ENCODE measurements at places on chromosomes 7 and 10. TPM values are rescaled to one million over a fixed set of nuclear protein-coding genes. Genes with fewer than 3 reads are reported as not detected.

Gene PNLIPRP1
- not detected for total RNA-seq

Gene EFCAB10
- total RNA-seq: 0.53 TPM

Gene ZNF25
- total RNA-seq: 2.9 TPM

GRCh38 chr10:14889318-14889717 is 10.7 kb downstream of the SUV39H2 start:
- H3K4me3 ChIP-seq: no peak overlapping the region
- H3K27ac ChIP-seq: no peak overlapping the region
- no peak for DNase-seq
- no peaks in the 10 kb centered on the region for H3K27me3 ChIP-seq
- H3K4me1 ChIP-seq: peaks cover 7% of the 10 kb centered on the region
- H3K36me3 ChIP-seq: peaks cover 3% of the 10 kb centered on the region

DNA sequence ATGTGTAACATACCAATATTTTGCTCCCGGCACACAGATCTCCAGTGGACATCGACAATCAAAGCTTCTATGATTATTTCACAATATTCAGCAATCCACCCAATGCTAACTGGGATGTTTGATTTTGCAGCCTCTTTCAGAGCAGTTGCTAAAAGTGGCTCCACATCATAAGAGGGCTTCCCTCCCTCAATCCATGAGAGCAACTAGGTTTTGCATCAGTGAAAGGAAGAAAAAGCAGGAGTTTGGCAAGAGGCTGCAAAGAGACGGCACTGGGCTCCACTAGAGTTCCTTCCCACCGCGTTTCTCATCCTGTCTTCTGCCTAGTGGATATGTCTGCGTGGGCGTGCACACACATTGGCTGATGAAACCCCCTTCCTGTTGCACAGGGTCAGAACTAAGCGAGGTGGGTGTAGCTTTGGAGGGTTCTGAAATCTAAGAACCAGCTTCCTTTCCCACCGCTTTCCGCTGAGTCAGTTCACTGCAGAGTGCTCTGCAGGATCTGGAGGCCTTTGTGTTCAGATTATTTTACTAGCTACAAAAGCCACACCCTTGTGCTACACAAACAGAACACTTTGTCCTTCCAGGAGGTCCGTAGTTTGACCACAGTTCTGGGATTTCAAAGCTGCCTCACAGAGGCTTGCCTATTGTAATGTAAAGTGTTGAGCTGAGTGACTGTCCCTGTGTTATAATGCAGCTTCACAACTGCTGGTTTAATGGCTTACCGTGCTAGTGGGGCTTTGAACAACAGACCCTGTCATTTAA is 28.1 kb downstream of the ARL4A start:
- peak overlapping the region; percentile 95 for H3K27ac ChIP-seq
- DNase-seq: no peak
- H3K36me3 ChIP-seq: no peaks in the 10 kb centered on the region

GRCh38 chr7:105173586-105173985 is 159.6 kb downstream of the KMT2E start:
- no peaks in the 10 kb centered on the region for H3K27me3 ChIP-seq
- peaks cover 2% of the 10 kb centered on the region for H3K4me1 ChIP-seq
- no peak overlapping the region for H3K27ac ChIP-seq
- DNase-seq: no peak
- H3K4me3 ChIP-seq: no peak overlapping the region

DNA sequence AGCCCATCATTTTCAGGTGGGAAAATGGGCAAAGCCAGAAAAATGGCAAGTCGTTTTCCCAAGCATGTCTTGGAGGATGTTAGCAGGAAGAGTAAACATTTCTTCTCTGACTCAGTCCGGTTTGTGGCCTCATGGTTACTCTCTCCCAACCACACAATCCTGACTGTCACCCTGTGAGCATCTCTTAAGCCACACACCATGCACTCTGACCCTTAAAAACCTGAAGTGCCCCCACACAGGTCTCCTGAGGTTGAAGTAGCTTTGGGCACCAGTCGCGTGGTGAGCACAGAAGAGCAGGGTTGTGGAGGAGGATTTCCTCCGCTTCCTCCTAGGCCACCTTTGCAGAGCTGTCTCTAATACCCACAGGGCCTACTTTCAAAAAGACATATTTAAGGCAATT is 387.3 kb upstream of the NPVF start:
- H3K27ac ChIP-seq: no peak overlapping the region
- no peak for DNase-seq
- peaks cover 2% of the 10 kb centered on the region for H3K36me3 ChIP-seq
- H3K4me1 ChIP-seq: peaks cover 7% of the 10 kb centered on the region
- H3K4me3 ChIP-seq: no peak overlapping the region
- H3K27me3 ChIP-seq: no peaks in the 10 kb centered on the region

Data from progenitor cell of endocrine pancreas (in vitro differentiated cells).